Neural cell (in vitro differentiated cells): ENCODE measurements at places on chromosomes 3 and 15. TPM values are rescaled to one million over a fixed set of nuclear protein-coding genes. Genes with fewer than 3 reads are reported as not detected.

The EPHB1 gene
- 18.7 and 19.1 TPM in 2 replicates for polyA plus RNA-seq

The ZNF502 gene
- 14.3 and 16.0 TPM in 2 replicates for polyA plus RNA-seq

The MKRN3 gene
- 10.7 and 13.9 TPM in 2 replicates for polyA plus RNA-seq

The LARP6 gene
- polyA plus RNA-seq = 18.2 and 20.4 TPM in 2 replicates

The TGFBR2 gene
- 0.22 TPM in 1 of 2 replicates, not detected in the other for polyA plus RNA-seq

The IQCF5 gene
- not detected in 2 replicates for polyA plus RNA-seq

The OR5H1 gene
- polyA plus RNA-seq = not detected in 2 replicates

The CLDN1 gene
- 0.66 and 1.3 TPM in 2 replicates for polyA plus RNA-seq

The STRIT1 gene
- polyA plus RNA-seq = 1.1 and 1.2 TPM in 2 replicates

The CLRN1 gene
- 0.18 and 0.27 TPM in 2 replicates for polyA plus RNA-seq

The ZFYVE19 gene
- polyA plus RNA-seq = 48.2 and 63.7 TPM in 2 replicates

The SLC12A8 gene
- polyA plus RNA-seq = 1.5 and 4.6 TPM in 2 replicates
